ENCODE measurements at places on chromosomes 3 and 15.

DNA sequence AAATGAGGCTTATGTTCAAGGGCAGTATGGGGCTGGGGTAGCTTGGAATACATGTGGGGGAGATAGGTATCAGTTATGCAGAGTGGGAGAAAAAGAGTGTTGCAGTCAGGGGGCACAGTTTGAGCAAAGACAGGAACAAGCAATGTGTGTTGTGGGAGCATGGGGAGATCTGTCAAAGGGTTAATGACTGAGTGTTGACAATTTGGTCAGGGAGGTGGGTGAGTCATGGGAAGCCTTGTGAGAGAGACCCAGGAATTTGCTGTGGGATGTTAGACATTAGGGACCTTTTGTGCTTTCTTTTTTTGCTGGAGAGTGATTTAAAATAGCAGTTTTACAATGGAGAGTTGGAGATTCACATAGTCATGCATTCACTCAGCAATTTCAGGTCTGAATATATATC is 221.6 kb upstream of the NR2E3 start:
- no peak for DNase-seq

GRCh38 chr15:56699743-56700142 is 33.6 kb downstream of the ZNF280D start:
- no peak for DNase-seq

- no peak for DNase-seq
These were observed 10.6 kb downstream of the ATP2C1 start for GRCh38 chr3:130904491-130904890.

DNA sequence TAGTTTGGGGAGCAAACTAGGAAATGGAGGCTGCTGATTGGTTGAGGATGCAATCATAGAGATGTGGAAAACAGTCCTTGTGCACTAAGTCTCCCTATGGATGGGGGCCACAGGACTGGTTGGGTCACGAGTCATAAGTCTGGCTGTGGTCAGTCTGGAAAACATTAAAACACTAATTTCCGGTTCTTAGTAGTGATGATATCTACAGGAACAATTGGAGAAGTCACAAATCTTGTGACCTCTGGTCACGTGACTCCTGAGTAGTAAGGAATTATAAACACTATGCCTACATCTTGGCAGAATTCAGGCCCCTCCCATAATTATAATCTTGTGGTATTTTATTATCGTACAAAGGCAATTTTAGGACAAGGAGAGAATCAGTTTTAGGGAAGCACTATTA is 317.3 kb upstream of the ARPP21 start:
- DNase-seq: no peak

- peak; percentile 41 for DNase-seq
These were observed 314.4 kb downstream of the SHQ1 start for GRCh38 chr3:72533591-72534473.

DNA sequence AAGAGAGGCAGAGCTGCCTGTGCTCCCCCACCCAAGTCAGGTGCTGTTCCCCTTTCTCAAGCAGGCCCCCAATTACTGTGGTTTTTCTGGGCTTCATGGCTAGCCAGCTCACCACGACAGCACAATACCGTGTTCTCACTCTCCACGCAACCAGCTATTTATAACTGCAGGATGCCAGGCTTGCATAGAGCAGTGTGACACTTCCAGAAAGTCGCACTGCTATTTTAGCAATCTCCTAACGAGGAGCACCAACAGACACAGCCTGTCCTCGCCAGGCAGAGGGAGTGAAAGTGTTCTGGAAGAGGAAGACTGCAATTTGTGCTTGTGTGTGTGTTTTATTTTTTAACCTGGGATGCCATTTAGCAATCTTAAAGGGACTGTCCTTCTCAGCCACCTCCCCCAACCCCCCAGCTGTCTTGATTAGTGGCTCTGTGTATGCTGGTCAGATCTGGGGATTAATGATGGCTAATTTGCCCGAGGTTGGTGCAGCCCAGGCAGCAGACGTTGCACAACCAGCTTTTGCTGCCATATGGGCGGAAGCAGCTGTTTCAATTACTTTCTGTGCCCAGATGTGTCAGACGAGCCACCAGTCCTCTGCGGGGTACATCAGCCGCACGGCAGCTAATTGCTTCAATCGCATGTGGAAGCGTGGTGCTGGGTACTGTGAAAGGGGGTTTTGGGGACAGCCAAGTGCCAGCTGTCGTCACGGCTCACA is 268.0 kb upstream of the ARRDC4 start:
- no peak for DNase-seq

GRCh38 chr3:181533811-181534210 is 177.9 kb upstream of the SOX2 start:
- no peak for DNase-seq
